ENCODE measurements at places on chromosomes 13 and 19.
A peak's percentile ranks its signal among the peaks of the same experiment; 100 is the strongest.

- DNase-seq, result no peak
Observed at GRCh38 chr19:17180997-17181702, 34.0 kb upstream of the USE1 start.

DNA sequence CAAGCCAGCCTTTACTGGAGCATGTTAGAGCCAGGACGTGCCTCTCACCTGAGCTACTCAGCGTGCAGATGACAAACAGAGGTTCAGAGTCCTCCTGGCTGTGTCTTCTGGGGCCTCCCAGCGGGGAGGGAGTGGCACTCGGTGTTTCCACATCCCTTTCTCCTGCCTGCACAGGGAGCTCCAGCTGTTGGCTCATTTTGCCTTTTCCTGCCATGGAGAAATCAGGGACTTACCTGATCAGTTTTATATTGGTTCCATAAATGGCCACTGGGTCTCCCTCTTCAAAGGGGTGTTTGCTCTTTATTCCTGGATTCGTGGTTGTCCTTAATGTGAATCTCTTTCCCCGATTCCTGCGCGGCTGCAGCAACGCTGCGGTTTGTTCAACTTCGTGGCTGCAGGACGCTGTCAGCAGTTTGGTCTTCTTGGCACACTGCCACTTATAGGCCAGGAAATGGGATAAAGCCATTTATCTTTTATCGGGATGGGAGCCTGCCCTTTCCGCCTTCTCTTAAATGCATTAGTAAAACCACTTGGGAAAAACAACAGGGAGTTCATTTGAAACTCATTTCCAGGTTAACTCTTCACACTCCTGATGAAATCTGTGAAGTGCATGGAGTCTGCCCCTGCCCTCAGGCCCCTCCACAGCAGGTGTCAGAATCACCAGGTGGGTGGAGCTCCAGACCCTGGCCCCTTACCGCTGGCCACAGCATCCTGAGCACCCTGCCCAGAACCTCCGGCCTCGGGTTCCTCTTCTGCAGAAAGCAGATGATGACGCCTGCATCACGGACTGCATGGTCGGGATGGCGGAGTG, 39.8 kb upstream of the MCF2L start:
- peak; percentile 39 for DNase-seq

DNA sequence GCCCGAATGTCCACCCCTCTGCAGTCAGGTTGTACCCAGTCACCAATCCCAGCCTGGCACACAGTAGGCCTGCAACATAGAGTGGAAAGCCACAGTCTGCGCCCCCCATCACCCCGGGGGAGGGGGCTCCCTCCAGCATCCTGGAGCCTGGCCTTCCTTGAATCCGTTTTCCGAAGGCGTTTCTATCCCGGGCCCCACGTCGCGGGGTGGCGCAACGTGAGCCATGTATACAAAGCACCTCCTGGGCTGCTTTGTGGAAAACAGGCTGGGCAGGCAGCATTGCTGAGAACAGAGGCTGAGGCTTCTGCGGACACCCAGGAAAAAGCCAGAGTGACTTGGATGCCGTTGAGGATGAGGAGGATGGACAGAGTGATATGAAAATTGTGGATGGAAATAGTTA, 103.3 kb upstream of the USP29 start:
- no peak for DNase-seq

- DNase-seq, result no peak
Observed at GRCh38 chr13:59970847-59971246, 192.9 kb downstream of the DIAPH3 start.

DNA sequence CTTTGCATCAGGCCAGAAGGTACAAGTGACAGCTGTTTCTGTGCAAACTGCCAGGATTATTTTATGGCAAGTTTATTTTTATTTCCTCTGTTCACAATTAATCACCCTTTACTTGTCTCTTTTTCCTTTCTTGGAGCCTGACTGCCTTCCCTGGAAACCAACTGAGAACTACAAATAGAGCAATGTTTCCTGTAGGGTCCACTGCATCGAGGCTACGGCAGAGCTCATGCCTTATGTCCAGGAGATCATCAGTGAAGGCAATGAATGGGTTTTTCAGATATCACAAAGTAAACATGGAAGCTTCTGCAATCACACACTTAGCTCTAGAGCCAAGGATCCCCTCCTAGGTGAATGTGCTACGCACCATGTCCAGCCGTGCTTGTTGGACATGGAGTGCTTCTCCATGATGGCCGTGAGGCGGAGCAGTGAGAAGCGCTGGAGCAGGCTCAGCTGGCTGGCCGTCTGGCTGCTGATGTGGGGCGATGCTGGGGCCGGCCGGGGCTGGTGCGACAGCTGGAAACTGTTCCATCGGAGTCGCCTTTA, 110.9 kb downstream of the KL start:
- peak; percentile 79 for DNase-seq

DNA sequence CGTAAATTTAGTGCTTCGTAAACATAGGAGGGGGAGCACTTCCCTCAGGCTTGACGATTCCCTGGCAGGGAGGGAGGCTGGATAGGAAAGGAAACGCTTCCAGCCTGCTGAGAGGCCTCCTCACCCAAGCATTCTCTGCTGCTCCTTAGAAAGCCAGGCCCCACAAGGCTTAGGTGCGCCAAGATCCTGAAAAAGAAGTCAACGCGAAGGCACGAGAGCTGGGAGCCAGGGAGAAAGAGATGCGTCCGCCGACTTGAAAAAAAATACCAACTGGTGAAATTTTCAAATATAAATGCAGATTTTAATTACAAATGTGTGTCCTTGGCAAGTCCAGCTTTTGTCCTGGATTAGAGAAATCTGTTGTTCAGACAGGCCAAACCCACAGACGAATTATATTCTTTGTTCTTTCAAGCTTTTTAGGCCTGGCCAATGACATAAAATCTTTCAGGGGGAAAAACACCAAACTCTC, 64.0 kb downstream of the ALOX5AP start:
- no peak for DNase-seq

DNA sequence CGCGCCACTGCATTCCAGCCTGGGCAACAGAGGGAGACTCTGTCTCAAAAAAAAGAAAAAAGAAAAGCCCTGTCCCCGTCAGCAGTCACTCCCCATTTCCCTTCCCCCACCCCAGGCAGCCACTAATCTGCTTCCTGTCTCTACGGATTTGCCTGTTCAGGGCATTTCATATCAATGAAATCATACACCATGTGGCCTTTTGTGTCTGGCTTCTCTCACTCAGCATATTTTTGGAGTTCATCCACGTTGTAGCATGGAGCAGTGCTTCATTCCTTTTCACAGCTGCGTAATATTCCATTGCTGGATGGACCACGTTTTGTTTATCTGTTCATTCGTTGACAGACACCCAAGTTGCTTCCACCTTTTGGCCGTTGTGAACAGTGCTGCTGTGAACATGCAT, 36.1 kb upstream of the KLF2 start:
- DNase-seq, result no peak

GRCh38 chr13:105641121-105641520, 894.3 kb downstream of the EFNB2 start:
- no peak for DNase-seq
